H7 (cell line): ENCODE measurements at places on chromosomes 5 and 9. TPM values are rescaled to one million over a fixed set of nuclear protein-coding genes. Genes with fewer than 3 reads are reported as not detected.

GRCh38 chr5:128966375-128966774 is 1.1 kb downstream of the SLC27A6 start:
- peak; percentile 22 for DNase-seq

DNA sequence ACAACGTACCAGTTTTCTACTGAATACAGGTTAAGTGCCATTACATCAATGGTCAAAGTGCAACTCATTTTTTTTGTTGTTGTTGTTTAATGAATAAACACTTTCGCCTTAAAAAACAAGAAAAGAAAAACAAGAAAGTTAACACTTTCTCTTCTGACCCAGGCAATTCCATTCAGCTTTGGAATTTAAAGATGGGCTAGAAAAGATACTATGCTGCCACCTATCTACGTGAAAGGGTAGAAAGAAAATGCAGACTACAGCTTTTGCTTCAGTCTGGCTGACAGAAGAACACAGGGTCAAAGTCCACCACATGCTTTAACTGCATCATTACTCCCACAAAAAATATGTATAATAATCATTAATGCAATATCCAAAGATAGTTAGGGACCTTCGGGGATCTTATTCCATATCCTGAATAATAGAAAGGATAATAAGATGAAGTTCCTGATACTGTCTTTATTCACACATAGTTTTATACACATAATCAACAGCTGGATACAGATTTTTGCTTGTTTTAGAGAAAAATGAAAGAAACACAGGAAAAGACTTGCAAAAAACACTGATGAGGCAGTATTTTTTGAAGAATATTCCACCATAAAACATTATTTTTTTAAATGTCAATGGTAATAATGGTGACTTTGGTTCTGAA is 40.4 kb downstream of the ZDHHC21 start:
- DNase-seq = peak; percentile 50

DNA sequence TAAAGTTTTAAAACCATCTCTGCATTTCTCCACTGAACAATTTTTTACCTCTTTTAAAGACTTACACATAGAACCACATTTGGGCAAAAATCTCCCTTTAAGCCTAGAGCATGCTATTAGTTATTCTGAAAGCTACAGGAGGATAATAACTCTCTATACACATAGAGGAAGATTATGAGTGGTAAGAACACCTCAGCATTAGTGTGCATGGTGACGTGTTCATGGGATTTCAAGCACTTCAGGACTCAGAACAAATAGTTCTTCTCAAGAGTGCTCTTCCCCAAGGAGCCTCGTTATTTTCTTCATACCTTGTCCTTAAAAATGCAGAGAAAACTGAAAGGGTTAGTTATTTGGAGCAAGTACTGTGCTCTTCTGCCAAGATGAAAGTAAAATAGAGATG is 256.9 kb upstream of the TUSC1 start:
- no peak for DNase-seq

DNA sequence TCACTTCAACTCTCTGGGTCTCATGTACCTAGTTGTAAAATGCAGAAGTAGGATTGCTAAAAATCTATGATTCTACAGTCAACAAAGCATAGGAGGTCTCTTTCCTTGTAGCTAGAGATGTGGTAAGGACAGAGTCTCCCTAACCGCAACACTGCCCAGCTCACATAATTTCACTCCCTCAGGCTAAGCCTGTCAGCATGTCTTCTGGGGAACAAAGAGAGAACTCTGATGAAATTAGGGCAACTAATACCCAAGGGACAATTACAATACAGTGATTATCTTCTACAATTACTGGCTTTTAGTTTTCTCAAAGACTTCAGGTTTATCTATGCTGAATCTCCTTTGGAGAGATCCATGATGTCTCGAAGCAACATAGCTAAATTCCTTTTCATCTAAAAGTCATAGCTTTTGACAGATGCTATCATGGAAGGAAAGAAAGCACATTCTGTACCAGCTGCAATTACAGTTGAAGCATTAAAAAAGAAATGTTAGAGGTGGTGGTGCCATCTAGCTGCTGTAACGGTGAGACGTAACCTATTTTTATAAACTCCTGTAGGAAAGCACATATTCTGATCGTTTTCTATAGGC is 141.1 kb upstream of the TARS1 start:
- peak; percentile 10 for DNase-seq

Gene DMRT3
- not detected in 2 replicates for total RNA-seq

DNA sequence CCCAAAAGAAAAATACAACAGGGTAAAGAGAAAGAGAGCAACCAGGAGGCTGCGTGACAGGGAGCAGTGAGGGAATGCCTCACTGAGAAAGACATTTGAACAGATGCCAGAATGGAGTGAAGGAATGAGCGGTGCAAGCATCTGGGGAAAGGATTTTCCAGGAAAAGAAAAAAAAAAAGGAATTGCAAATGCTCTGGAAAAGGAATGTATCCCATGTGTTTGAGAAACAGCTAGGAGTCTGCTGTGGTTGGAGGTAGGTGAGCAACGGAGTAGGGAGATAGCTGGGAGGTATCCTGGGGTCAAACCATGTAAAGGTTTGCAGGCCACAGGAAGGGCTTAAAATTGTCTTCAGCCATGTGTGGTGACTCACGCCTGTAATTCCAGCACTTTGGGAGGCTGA is 23.6 kb upstream of the CEMIP2 start:
- DNase-seq = no peak

Gene SLC25A25
- 23.1 and 23.7 TPM in 2 replicates for total RNA-seq

- DNase-seq = peak; percentile 24
These were observed 854 bp upstream of the ARL15 start for GRCh38 chr5:54311176-54311677.

- peak; percentile 15 for DNase-seq
These were observed 55.0 kb upstream of the TRPC7 start for GRCh38 chr5:136420168-136420898.

GRCh38 chr5:158175934-158176481 is 317.1 kb upstream of the CLINT1 start:
- DNase-seq = no peak

- no peak for DNase-seq
These were observed 1402.4 kb upstream of the NUDT12 start for GRCh38 chr5:104965006-104965405.

DNA sequence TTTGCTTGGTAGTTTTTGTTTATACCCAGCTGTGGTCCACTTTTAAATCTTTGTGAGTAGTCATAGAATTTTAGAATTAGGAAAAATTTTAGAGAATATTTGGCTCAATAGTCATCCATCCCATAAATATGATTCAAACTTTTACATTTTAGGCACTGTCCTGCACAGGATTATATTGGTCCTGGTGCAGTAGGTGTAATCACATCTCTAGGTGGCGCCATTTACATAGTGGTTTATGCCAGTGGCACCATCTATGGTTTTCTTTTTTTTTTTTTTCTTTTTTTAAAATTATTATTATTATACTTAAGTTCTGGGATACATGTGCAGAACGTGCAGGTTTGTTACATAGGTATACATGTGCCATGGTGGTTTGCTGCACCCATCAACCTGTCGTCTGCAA is 260.7 kb upstream of the KCNN2 start:
- DNase-seq = peak; percentile 7

DNA sequence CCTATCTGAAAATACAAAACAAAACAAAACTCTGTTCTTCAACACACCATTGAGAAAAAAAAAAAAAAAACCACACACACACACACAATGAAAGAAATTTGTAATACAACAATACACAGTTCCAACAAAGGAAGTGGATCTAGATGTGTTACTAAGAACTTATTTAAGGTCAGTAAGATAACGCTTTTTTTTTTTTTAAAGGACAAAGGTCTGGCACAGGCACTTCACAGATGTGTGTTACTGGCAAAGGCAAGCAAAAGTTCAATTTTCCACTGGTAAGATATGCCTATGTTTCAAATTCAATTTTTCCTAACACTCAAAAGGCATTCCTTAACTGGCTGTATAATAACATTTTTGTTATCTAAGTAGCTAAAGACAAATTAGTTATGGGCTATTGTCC is 3.6 kb downstream of the RFK start:
- no peak for DNase-seq

Gene FBXL7
- 7.5 and 8.4 TPM in 2 replicates for total RNA-seq

- DNase-seq = no peak
These were observed 1068.0 kb downstream of the NR2F1-AS1 start for GRCh38 chr5:92513067-92513466.

Gene FAM221B
- not detected in 2 replicates for total RNA-seq

GRCh38 chr5:178992291-178992895 is 2.7 kb downstream of the GRM6 start:
- DNase-seq = no peak

Gene TGFBI
- total RNA-seq = 3.2 and 4.3 TPM in 2 replicates

- no peak for DNase-seq
These were observed 21.0 kb downstream of the MACROH2A1 start for GRCh38 chr5:135377751-135378680.

Gene CMBL
- 5.2 and 5.3 TPM in 2 replicates for total RNA-seq

DNA sequence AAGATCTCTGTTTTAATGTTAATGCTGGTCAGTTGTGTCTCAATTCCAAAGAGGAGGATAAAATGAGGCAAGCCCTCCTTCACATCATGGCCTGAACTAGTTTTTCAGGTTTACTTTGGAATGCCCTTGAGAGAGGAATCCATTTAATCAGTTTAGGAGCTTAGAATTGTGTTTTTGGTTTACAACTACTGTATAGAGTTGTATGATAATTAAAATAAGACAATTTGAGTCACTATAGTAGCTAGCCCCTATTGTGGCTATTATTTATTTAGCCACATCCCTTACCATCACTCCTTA is 107.8 kb upstream of the PRLR start:
- no peak for DNase-seq

- DNase-seq = no peak
These were observed 15.8 kb upstream of the ABO start for GRCh38 chr9:133290751-133291302.

GRCh38 chr5:98391921-98392625 is 381.4 kb upstream of the RGMB start:
- DNase-seq = peak; percentile 15

Gene NFIB
- 3.7 and 5.0 TPM in 2 replicates for total RNA-seq

GRCh38 chr5:138843316-138844124 is 31.6 kb downstream of the LRRTM2 start:
- no peak for DNase-seq

GRCh38 chr9:38117651-38118050 is 48.6 kb upstream of the SHB start:
- DNase-seq = no peak

DNA sequence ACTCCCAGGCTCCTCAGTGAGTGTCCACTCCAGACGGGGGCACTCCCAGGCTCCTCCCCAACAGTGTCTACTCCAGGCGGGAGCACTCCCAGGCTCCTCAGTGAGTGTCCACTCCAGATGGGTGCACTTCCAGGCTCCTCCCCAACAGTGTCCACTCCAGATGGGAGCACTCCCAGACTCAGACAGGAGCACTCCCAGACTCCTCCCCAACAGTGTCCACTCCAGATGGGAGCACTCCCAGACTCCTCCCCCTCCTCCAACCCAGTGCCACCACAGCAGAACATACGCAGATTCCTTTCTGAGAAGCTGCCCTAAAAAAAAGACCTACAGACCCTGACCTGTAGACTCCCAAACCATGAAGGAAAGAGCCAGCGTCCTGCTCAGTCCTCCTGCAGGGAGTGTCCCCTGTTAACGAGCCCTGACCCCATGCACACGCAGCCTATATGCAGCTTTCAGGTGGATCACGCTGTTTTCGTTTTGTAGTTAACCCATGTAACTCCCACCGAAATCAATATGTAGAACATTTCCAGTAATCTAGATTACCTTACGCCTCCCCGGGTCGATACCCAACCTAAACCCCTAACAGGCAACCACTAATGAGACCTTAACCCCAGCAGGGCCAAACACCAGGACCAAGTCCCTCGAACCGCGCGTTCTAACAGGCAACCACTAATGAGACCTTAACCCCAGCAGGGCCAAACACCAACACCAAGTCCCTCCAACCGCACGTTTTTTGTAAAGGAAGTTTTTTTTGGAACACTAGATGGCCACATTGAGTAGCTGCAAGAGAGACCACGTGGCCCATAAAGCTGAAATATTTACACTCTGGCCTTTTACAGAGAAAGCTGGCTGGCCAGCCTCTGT is 15.7 kb downstream of the PNPLA7 start:
- peak; percentile 77 for DNase-seq

DNA sequence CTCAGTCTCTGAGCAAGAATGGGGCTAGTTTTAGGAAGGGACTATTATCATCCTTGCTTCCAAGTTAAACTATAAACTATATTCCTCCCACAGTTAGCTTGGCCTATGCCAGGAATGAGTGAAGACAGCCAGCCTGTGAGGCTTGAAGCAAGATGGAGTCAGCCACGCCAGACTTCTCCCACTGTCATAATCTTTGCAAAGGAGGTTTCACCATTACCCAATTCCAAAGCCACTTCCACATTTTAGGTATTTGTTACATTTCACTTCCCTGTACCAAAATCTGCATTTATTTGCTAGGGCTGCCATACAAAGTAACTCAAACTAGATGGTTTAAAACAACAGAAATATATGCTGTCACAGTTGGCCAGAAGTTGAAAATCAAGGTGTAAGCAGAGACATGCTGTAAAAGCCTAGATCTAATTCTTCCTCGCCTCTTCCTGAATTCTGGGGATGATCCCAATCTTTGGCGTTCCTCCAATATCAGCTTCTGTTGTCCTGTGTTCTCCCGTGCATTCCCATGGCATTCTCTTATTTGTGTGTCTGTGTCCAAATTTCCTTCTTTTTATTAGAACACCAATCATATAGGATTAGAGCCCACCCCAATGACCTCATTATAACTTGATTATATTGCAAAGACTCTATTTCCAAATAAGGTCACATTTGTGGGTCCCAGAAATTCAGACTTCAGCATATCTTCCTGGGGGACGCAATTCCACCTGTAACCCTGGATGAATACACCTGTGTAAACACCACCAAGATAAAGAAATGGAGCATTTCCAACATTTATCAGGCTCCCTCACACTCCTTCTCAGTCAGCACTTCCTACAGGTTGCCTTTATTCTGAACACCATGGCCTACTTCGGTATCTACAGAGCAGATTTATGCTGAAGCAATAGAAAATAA is 126.8 kb downstream of the GCNT1 start:
- DNase-seq = no peak
